Activated CD4-positive, alpha-beta T cell treated with anti-CD3 and anti-CD28 coated beads for 36 hours (primary cell): ENCODE measurements at places on chromosomes 2 and 18. TPM values are rescaled to one million over a fixed set of nuclear protein-coding genes. Genes with fewer than 3 reads are reported as not detected.

Gene LCT
- 0.16 TPM for total RNA-seq

Gene ANKRD29
- 0.21 TPM for total RNA-seq

Gene DCC
- total RNA-seq = not detected

Gene CNDP1
- total RNA-seq = not detected

Gene LRP1B
- total RNA-seq = not detected

Gene ANKRD36
- 24.5 TPM for total RNA-seq

Gene DSC3
- total RNA-seq = not detected

Gene PLCD4
- 0.18 TPM for total RNA-seq

Gene CYS1
- not detected for total RNA-seq

Gene ACTG2
- total RNA-seq = 0.14 TPM

Gene STAM2
- 18.5 TPM for total RNA-seq

Gene COMMD1
- 36.1 TPM for total RNA-seq

Gene SERPINB13
- total RNA-seq = not detected

- peak; percentile 42 for DNase-seq
- peaks cover 2% of the 10 kb centered on the region for H3K27me3 ChIP-seq
- no peak overlapping the region for H3K27ac ChIP-seq
- H3K4me1 ChIP-seq = no peaks in the 10 kb centered on the region
- H3K36me3 ChIP-seq = no peaks in the 10 kb centered on the region
Measured at GRCh38 chr2:174699993-174700766, 64.1 kb downstream of the CHRNA1 start.

GRCh38 chr2:174748948-174749347 is 15.3 kb downstream of the CHRNA1 start:
- H3K36me3 ChIP-seq = no peaks in the 10 kb centered on the region
- no peak overlapping the region for H3K4me3 ChIP-seq
- peaks cover 2% of the 10 kb centered on the region for H3K27me3 ChIP-seq
- H3K27ac ChIP-seq = no peak overlapping the region
- DNase-seq = peak; percentile 85

DNA sequence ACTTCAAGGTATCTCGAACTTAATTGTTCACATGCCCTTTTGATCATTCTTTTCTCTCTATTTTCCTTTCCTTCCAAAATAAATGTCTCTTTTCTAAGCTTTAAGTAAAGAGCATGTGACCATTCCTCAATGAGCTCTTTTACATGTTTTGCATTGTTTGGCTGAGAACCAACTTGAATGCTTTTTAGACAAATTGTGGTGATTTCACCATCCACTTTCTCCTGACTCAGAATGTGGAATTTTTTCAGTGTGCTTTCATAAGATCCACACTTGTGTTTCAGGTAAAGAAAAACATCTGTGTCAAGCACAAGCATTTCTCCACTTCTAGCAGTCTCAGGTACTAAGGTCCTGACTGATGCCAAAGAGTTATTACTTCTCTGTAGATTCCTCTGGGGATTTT is 10.7 kb downstream of the RBM43 start:
- H3K4me1 ChIP-seq = no peaks in the 10 kb centered on the region
- H3K27me3 ChIP-seq = no peaks in the 10 kb centered on the region
- DNase-seq = no peak
- no peak overlapping the region for H3K4me3 ChIP-seq

DNA sequence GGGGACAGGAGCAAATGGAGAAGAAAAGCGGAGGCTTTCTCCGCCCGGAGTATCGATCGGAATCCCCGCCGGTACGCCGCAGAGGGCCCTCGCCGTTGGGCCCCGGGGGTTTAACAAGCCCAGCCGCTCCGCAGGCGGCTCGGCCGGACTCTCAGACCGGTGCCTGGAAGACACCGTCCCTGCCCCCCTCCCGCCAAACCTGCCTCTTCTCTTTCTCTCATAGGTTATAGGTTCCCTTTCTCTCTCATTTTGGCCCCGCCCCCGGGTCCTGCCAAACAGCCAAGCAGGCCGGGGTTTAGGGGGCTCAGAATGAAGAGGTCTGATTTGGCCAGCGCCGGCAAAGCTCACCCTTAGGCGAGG is 4.4 kb downstream of the ONECUT2 start:
- peaks cover 47% of the 10 kb centered on the region for H3K4me1 ChIP-seq
- H3K4me3 ChIP-seq = no peak overlapping the region
- H3K36me3 ChIP-seq = peaks cover 3% of the 10 kb centered on the region
- peaks cover 79% of the 10 kb centered on the region for H3K27me3 ChIP-seq
- DNase-seq = peak; percentile 18
- H3K27ac ChIP-seq = no peak overlapping the region

- no peaks in the 10 kb centered on the region for H3K4me1 ChIP-seq
- no peak overlapping the region for H3K4me3 ChIP-seq
- no peak overlapping the region for H3K27ac ChIP-seq
Measured at GRCh38 chr2:105553538-105554196, 154.8 kb upstream of the FHL2 start.

- no peaks in the 10 kb centered on the region for H3K27me3 ChIP-seq
- DNase-seq = no peak
- peaks cover 2% of the 10 kb centered on the region for H3K36me3 ChIP-seq
- H3K27ac ChIP-seq = no peak overlapping the region
- H3K4me1 ChIP-seq = peaks cover 13% of the 10 kb centered on the region
- no peak overlapping the region for H3K4me3 ChIP-seq
Measured at GRCh38 chr2:240512109-240512485, 45.7 kb downstream of the ANKMY1 start.

GRCh38 chr2:221216636-221217035 is 355.5 kb downstream of the EPHA4 start:
- H3K27me3 ChIP-seq = no peaks in the 10 kb centered on the region
- H3K4me1 ChIP-seq = peaks cover 2% of the 10 kb centered on the region
- no peak for DNase-seq
- H3K36me3 ChIP-seq = no peaks in the 10 kb centered on the region

GRCh38 chr2:171044416-171044815 is 115.4 kb downstream of the GORASP2 start:
- peak overlapping the region; percentile 93 for H3K27ac ChIP-seq
- peaks cover 32% of the 10 kb centered on the region for H3K4me1 ChIP-seq
- H3K4me3 ChIP-seq = peak overlapping the region; percentile 19
- no peaks in the 10 kb centered on the region for H3K27me3 ChIP-seq

- peaks cover 8% of the 10 kb centered on the region for H3K4me1 ChIP-seq
- H3K36me3 ChIP-seq = no peaks in the 10 kb centered on the region
- peak overlapping the region; percentile 49 for H3K4me3 ChIP-seq
- H3K27ac ChIP-seq = no peak overlapping the region
- H3K27me3 ChIP-seq = peaks cover 56% of the 10 kb centered on the region
Measured at GRCh38 chr2:88450925-88451810, 1.3 kb downstream of the FOXI3 start.

GRCh38 chr2:222034058-222034457 is 264.7 kb downstream of the PAX3 start:
- H3K27ac ChIP-seq = no peak overlapping the region
- no peaks in the 10 kb centered on the region for H3K4me1 ChIP-seq
- no peak for DNase-seq
- H3K4me3 ChIP-seq = no peak overlapping the region
- H3K27me3 ChIP-seq = no peaks in the 10 kb centered on the region

- H3K27ac ChIP-seq = no peak overlapping the region
- H3K4me1 ChIP-seq = no peaks in the 10 kb centered on the region
- H3K4me3 ChIP-seq = no peak overlapping the region
- H3K36me3 ChIP-seq = no peaks in the 10 kb centered on the region
Measured at GRCh38 chr2:5329763-5330162, 362.4 kb upstream of the SOX11 start.
